ENCODE measurements at places on chromosomes 6 and 20. TPM values are rescaled to one million over a fixed set of nuclear protein-coding genes. Genes with fewer than 3 reads are reported as not detected.

Gene CRISP3
- not detected for total RNA-seq

DNA sequence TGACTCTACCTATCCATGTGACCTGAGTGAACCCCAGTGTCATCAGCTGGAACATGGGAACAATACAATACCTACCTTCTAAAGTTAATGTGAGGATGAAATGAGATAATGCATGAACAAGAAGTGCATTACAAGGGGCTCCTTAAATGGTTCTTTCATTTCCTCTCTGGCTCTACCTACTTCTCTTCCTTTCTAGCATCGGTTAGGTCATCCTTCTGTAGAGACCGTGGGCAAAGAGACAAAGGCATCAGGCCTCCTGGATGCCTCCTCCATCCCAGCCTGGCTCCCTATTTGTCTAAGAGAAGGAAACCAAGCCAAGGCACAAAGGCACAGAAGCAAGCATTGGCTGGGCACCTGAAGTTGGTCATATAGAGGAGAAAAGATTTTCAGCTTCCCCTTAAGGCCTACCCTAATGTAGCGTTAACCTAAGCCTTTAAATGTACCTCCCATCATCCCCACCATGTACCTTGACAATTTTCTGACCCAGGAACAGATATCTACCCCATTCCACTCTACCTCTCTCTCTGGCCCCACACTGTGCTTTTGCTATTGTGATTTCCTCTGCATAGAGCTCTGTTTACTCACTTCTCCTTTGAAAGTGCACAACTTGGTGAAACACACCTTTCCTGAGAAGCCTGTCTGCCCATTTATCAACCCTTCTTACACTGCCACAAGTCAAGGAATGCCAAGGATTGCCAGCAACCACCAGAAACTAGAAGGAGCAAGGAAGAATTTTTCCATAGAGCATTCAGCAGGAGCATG is 86.6 kb downstream of the GCLC start:
- no peak for DNase-seq

GRCh38 chr6:146041282-146041681 is 12.4 kb downstream of the GRM1 start:
- no peak for DNase-seq

- DNase-seq = no peak
Observed at GRCh38 chr6:123383718-123384117, 253.0 kb downstream of the TRDN start.

Gene PTGIS
- total RNA-seq = 17.2 TPM

GRCh38 chr6:13471184-13471583 is 16.2 kb downstream of the GFOD1 start:
- DNase-seq = no peak

GRCh38 chr6:73104921-73105320 is 120.4 kb downstream of the KHDC1L start:
- no peak for DNase-seq

Gene TFAP2C
- not detected for total RNA-seq

DNA sequence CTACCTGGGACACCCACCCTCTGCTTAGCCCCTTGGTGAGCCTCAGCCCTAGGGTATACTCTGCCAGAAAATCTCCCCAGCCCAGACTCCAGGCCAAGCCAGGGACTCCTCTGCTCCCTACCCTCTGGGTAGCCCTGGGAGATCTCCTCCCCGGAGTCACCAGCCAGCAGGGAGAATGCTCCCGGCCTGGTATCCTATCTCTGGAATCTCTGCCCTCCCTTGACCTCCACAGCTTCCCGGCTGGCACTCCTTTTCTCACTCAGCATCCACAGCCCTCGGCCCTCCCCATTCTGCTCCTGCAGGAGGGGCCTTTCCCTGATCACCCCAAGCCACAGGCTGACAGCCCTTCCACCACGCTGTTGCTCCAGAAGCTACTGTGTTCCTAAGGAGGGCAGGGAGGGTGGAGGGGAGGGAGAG is 22.6 kb downstream of the NOL4L start:
- no peak for DNase-seq

GRCh38 chr6:14040042-14040441 is 77.5 kb upstream of the CD83 start:
- no peak for DNase-seq

DNA sequence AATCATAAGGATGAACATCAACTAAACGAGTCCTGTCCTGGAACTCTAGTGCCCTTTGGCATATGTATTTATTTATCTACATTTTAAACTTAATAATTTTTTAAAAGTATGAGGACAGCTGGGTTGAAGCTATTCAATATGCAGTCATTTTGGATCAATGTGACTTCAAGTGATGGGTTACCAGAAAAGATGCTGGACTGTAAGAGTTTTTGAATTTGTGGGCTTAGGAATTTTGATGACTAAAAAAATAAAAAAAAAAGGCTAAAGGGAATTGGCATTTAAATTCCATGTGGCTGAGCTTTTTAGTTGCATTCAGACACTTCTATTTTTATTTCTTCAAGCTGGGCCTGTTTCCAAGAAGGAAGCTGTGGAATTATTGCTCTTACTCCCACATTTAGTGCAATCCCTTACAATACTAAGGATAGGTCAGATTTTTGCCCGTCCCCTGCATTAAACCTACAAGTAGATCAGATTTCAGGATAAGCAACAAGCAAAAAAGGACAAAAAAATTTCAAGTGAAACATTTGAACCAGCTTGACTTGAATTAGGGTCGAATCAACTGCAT is 704.2 kb upstream of the CITED2 start:
- no peak for DNase-seq

Gene C20orf141
- not detected for total RNA-seq

DNA sequence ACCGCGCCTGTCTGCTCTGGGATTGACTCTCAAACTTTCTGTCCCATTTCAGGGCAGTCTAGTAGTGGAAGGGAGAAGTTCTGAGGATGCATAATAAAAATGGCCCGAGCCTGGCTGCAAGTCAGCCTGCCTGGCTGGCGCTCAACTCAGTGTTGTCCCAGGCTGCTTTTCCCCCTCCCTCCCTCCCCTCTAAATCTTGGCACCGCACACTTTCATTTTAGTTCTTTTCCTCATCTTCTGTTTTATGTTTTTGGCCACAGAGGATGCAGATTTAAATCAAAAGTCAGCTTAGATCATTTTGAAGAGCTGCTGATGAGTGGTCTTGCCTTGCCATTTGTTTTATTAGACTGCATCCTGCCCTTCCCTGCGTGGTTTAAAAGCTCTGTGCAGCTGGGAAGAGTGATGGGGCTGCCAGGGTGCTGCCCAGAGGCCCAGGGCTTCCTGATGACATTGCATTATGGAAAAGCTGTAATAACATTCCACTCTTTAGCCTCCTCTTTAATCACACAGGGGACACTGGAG is 6.5 kb upstream of the UQCC2 start:
- no peak for DNase-seq

Gene TTBK1
- total RNA-seq = not detected

DNA sequence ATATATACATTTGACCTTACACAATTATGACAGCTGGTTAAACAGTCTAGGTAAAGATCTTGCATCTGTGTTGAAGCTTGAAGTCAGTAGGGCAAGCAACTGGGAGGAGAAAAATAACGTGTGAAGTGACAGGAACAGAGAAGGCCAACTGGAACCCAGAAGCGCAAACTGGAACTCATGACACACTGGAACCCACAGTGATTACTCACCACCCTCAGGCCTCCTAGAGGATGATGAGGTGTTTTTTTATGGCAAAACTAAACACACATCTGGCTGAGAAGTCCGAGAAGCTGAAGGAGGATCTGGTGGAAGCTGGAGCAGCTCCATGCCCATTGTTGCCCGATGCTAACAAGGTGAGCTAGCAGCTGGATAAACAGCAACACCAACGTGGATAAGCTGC is 108.1 kb downstream of the TMEM200A start:
- DNase-seq = no peak

GRCh38 chr6:23180504-23181293 is 611.3 kb downstream of the HDGFL1 start:
- no peak for DNase-seq

DNA sequence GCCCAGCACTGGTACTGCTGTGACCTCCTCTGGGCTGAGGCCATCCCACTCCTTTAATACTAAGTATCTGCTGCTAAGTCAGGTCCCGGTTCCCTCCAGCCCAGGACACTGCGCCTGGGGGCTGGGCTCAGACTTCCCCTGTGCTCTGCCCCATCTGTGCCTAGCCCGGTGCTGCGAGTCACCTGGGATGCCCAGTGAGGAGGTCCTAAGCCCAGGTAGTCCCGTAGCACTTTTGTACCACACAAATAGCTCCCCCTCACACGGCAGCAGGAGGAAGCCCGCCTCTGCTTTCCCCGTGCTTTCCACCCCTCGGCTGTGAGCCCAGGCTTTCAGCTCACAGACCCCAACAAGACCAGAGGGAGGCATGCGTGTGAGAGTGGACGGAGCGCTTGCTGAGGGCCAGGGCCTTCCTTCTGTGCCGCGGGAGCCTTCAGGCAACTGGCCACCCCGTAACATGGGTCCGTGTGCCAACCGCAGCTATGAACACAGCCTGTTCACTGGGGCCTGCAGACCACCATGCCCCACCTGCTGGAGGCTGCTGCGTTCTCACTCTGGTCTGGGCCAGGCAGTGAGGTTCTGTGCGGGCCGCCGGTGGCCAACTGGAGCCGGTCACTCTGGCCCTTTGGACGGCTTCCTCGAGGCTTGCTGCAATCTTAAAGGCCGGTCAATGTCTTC is 79.9 kb upstream of the MPC1 start:
- DNase-seq = no peak

Gene PNPLA1
- total RNA-seq = not detected

GRCh38 chr20:10125757-10126156 is 91.0 kb downstream of the ANKEF1 start:
- no peak for DNase-seq

GRCh38 chr6:30219244-30219643 is 6.0 kb upstream of the TRIM26 start:
- no peak for DNase-seq

Gene RCAN2
- 69.5 TPM for total RNA-seq

Gene LY6G6C
- not detected for total RNA-seq

Gene F13A1
- 26.2 TPM for total RNA-seq

Gene FAM83B
- total RNA-seq = 0.67 TPM

GRCh38 chr6:7922596-7922995 is 12.0 kb upstream of the TXNDC5 start:
- no peak for DNase-seq

DNA sequence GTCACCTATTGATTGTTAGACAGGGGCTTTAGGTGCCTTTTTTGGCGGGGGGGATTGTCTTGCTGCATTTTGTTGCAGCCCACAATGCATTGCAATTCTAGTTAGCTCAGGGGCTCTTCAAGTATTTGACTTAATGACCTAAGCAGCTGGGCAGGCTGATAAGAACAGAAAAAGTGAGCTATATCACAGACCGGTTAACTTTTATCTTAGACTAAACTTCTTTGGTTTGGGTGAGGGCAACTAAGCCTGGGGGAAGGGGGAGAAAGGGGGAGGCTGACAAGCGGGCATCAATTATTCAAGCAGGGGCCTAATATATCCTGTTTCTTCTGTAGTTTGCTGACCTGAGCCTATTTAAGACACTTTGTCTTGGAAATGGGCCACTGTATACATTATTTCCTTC is 66.0 kb upstream of the GPR6 start:
- no peak for DNase-seq

GRCh38 chr20:13009682-13010406 is 1.1 kb downstream of the SPTLC3 start:
- DNase-seq = no peak

GRCh38 chr6:43386492-43386891 is 17.0 kb upstream of the ZNF318 start:
- DNase-seq = no peak

- no peak for DNase-seq
Observed at GRCh38 chr6:912871-913835, 220.2 kb upstream of the EXOC2 start.

Gene COL10A1
- not detected for total RNA-seq

Gene CSTF1
- 16.7 TPM for total RNA-seq

Measured in psoas muscle (tissue), 8 donors.